WTC11 (cell line): ENCODE measurements at places on chromosomes 16 and 17. TPM values are rescaled to one million over a fixed set of nuclear protein-coding genes. Genes with fewer than 3 reads are reported as not detected.

TBC1D3 gene
- not detected in 3 replicates for total RNA-seq

SMG1 gene
- total RNA-seq, result 67.3 to 80.8 TPM (median 72.2 TPM) in 3 replicates

ALOX12 gene
- total RNA-seq, result 1.6 to 1.9 TPM (median 1.9 TPM) in 3 replicates

OR3A3 gene
- not detected in 3 replicates for total RNA-seq

PPM1D gene
- 16.5 to 20.4 TPM (median 17.0 TPM) in 3 replicates for total RNA-seq

LLGL1 gene
- 76.0 to 87.8 TPM (median 78.6 TPM) in 3 replicates for total RNA-seq

GRCh38 chr16:15925631-15926030 lies 23.8 kb upstream of the ABCC1 start:
- no peak for DNase-seq

GRCh38 chr16:51152691-51153576 lies 1.9 kb upstream of the SALL1 start:
- no peak for DNase-seq

- DNase-seq, result no peak
Measured at GRCh38 chr16:69013991-69014390, 91.5 kb upstream of the HAS3 start.

GRCh38 chr17:17361543-17361866 lies 58.3 kb downstream of the NT5M start:
- DNase-seq, result no peak

DNA sequence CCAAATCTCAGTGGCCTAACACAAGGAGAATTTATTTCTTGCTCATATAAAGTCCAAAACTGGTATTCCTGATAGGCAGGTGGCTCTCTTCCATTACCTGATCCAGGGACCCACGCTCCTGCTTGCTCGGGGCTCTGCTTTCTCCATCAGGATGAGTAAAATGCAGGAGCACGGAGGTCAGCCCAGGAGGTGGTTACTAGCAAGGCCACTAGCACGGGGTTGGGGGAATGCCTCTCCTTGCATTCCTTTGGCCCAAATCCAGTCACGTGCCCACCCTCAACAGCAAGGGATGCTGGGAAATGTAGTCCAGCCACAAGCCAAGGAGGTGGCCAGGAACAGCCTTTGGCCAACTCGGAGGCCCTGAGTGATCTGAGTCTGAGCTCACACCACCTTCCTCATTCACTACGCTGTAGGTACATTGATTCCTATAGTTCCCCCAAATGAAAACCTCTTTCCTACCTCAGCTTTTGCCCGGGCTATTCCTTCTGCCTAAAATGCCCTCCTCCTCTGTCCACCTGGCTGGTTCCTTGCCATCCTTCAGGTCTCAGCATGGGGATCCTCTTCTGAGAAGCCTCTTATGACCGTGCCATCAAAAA lies 38.3 kb upstream of the HAPSTR1 start:
- peak; percentile 90 for DNase-seq

DNA sequence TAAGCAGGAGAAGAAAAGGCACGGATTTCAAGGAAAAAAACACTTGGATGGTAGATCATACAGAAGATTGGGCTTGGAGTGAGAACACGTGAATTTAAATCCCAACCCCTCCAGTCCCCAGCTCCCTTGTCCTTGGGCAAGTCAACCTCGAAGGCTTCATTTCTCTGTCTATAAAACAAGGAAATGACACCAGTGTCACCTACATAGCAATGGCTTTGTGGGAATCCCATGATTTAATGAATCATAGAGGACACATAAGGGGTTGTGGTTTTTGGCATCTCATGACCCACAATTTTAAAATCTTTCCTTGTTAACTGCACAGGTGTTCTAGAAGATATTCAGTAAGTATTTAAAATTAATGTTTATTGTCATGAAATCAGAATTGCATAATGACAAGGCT lies 8.2 kb upstream of the CCL2 start:
- DNase-seq, result no peak

GRCh38 chr16:78709137-78709884 lies 609.9 kb downstream of the WWOX start:
- DNase-seq, result no peak

GRCh38 chr17:3890878-3891219 lies 2.0 kb downstream of the CAMKK1 start:
- DNase-seq, result no peak

DNA sequence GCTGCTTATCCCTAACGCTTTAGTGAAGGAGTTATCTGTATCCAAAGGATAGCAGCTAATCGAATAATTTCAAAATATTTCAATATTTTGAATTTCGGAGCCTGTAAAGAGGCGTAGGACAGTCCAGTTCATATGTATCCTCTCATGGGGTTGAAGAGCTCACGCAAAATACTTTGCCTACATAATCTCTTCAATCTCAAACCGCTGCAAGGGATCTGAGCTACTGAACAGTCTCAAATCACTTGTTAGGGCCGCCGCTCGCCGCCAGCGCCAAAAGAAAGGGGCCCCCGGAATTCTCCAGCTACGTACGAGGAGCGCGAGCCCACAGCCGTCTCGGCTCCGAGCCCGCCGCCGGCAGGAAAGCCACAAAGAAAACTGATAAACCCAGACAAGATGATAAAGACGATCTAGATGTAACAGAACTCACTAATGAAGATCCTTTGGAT lies 601 bp upstream of the RFWD3 start:
- peak; percentile 60 for DNase-seq

GRCh38 chr16:11744075-11744470 lies 1.4 kb upstream of the TXNDC11 start:
- DNase-seq, result no peak

- DNase-seq, result no peak
Measured at GRCh38 chr16:88702371-88703210, 3.6 kb downstream of the RNF166 start.

GRCh38 chr17:71639865-71640264 lies 481.0 kb upstream of the SOX9 start:
- DNase-seq, result no peak
